ENCODE measurements at places on chromosomes 2 and 18.
A peak's percentile ranks its signal among the peaks of the same experiment; 100 is the strongest.

GRCh38 chr2:56132138-56132537, 51.7 kb upstream of the CCDC85A start:
- no peak for DNase-seq

DNA sequence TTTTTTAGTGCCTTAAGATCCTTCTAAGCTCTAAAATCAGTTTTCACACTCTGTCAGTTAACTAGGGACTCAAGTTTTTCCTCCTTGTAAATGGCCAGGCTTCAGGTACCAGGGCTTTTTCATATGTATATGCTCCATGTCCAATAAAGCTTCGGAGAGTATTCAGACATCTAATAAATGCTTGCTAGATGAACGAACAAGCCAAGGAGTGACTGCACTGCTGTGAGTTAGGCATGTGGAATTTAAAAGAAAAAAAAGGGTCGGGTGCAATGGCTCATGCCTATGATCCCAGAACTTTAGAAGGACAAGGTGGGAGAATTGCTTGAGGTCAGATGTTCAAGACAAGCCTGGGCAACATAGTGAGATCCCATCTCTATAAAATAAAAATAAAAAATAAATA, 81.9 kb downstream of the CDH2 start:
- DNase-seq, result no peak

- no peak for DNase-seq
These were observed 262.7 kb downstream of the FHOD3 start for GRCh38 chr18:36560187-36560586.

GRCh38 chr18:63963615-63964256, 6.1 kb upstream of the SERPINB8 start:
- DNase-seq, result peak; percentile 63

GRCh38 chr2:157261199-157261782, 3.8 kb downstream of the GALNT5 start:
- DNase-seq, result peak; percentile 9

GRCh38 chr2:214837466-214837865, 28.0 kb upstream of the BARD1 start:
- no peak for DNase-seq

DNA sequence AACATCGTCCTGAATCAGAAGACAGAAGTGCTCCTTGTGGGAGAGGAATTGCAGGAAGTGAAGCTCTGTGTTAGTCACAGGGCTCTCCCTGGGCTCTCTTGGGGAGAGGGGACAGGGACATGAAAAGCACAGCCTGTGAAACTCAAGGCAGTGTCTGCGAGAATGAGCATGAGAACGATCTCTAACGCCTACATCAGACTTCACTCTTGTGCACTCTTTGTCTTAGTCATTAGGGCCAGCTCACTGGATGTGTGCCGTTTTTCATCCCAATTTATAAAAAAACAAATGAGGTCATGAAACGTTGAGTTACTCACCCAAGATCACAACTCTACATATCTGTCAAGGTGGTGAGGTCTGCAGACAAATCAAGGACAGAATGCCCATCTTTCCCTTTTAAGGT, 27.0 kb upstream of the TWIST2 start:
- no peak for DNase-seq

GRCh38 chr2:189305291-189305943, 125.9 kb upstream of the COL5A2 start:
- no peak for DNase-seq

DNA sequence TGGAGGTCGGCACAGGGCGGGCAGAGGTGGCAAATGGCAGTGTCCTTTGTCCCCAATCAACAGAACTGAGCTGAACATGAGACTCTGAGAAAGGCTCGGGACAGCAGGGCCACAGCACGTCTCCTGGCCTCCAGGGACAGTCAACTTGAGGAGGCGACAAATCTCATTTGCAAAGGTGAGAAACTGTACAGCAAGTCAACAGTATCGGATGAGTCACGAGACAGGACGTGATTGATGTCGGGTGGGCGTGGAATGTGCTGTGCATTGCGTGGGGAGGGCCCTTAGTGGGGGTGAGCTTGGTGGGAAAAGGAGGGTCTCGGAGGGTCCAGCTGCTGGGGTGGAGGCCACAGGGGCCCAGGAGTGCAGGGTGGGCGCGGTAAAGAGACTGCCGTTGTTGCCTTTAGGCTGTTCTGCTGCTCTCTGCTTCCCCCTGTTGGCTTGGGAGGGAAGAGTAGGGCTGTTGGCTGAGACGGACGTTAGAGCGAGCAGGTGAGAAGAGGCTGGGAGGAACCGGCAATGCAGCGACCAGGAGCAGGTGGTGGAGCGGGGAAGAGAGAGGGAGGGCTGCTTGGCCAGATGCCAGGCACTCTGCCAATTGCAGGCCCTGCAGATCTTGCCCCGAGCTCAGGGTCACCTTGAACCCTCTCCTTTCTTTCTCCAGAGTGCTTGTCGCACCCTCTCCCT, 164.3 kb downstream of the BCL2 start:
- DNase-seq, result peak; percentile 79

DNA sequence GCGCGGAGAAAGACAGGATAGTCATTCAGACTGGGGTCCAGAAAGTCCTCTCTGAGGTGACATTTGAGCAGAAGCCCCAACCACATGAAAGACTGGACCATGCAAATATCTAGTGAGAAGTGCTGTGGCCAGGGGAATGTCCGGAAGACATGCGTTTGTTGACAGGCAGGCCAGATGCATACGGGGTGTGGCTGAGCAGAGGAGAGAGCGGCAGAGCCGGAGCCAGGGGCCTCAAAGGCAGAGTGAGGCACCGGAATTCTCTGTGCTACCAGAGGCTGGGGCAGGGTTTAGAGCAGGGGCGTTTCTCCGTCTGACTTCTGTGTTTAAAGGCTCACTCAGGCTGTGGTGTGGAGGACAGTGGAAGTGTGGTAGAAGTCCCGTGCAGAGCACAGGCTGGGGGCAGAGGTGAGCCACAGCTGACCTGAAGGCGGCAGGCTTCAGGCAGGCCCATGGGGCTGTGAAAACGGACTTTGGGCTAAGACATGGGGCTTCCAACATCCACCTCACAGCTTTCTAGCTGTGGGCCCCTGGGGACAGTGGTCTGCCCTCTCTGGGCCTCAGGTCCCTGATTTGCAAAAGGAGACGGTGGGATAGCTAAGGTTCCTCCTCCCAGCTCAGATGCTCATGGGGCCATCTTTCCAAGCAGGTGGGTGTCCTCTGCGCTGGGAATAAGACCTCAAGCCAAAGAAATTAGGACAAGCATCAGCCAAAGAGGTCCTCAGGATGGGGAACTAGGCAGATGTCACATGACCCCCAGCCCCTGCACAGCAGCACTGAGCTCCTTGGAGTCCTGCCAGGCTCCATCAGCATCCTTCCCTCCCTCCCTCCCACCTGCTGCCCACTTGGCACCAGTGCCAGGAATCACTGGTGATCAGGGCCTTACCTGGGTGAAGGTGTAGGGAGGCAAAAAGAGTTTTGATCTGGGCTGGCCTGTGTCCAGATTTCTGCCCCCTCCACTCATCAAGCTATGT, 11.2 kb downstream of the RUFY4 start:
- DNase-seq, result no peak

GRCh38 chr2:8848328-8849100, 11.1 kb upstream of the KIDINS220 start:
- DNase-seq, result no peak

DNA sequence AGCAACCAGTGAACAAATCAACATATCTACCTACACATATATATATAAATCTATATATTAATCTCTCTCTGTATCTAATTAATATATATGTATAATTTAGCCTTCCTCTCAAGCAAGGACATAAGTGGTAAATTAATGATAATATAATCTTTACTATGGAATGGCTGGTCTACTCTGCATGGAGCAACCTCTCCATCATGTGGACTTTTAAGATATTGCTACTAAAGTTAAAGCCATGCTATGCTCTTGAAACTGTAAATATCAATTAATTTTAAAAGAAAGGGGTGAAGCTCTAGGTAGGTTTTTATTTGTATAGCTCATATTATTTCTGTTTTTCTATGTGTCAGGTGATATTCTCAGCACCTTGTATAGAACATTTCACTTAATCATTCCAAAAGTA, 147.0 kb downstream of the PPP1R1C start:
- no peak for DNase-seq

DNA sequence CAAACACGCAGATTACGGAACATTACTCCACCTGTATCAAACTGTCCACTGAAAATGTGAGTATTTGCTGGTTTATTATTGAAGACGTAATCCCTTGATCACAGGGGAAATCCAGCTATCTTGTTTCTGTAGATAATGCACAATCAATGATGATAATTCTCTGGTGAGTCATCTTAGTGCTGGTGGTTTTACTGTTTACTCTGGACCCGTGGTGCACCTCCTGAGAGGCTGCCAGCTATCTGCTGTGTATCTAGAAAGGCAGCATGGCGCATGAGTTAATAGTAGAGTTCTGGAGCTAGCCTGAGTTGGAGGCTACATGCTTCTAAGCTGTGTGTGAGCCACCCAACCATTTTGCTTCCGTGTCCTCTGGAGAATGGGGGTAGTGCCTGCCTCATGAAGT, 6.5 kb downstream of the NCAPH start:
- no peak for DNase-seq

DNA sequence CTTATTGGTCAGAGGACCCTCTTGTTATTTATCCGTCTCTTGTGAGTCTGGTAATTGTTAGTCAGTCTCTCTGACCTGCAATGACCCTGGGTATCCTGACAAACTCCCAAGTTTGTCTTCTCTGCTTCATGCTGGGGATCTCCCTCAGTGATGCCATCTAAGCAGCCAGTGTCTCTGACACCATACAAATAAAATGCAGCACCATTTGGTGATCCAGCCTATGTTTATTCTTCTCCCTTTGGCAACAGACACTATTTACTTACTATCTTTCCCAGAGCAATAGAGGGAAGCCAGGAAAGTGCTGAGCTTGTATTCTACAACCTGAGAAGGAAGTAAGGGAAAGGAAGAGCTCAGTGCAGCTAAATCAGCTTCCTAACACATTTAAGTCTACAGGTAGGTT, 15.9 kb downstream of the SERPINE2 start:
- DNase-seq, result no peak

GRCh38 chr2:225041851-225042799, at the start of gene DOCK10:
Gene DOCK10 (minus strand): TSS chr2:225042468. CDS start chr2:225042374, 94 bp downstream.
- DNase-seq, result peak; percentile 66

GRCh38 chr2:55357164-55357563, 62.5 kb downstream of the CCDC88A start:
- no peak for DNase-seq

GRCh38 chr18:2855560-2856350, 8.9 kb downstream of the EMILIN2 start:
- DNase-seq, result no peak

- DNase-seq, result no peak
These were observed 102.0 kb upstream of the CXCR4 start for GRCh38 chr2:136219963-136220362.

- DNase-seq, result no peak
These were observed 28.1 kb downstream of the CCDC68 start for GRCh38 chr18:54931152-54931551.

DNA sequence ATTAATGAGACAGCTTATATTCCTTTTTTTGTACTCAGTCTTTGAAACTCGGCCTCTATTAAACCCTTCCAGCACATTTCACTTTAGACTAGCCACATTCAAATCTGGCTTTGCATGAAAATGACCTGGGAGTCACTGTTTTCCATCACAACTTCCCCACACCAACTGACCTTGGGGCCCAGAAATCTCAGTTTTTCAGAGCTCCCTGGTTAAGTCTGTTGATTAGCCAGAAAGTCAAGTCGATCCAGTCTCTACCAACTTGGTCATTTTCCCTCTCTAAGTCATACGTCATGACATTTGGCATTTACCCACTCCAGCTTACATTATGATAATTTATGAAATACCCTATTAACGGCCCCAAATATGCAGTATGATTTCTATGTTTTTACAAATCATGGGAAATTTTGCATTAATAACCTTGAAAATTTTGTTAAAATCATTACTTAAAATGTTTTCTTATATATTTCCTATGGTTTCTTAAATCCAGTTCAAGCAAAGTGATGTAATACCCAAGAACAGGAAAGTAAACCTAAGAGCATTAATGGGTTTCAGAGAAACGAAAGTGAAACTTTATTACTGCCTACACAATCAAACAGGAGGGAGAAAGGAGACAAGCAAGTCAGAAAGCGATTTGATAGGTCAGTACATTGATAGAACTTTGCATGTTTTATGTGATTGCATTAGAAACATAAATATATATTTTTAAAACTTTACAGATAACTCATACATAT, 77.1 kb downstream of the SPATS2L start:
- DNase-seq, result no peak

DNA sequence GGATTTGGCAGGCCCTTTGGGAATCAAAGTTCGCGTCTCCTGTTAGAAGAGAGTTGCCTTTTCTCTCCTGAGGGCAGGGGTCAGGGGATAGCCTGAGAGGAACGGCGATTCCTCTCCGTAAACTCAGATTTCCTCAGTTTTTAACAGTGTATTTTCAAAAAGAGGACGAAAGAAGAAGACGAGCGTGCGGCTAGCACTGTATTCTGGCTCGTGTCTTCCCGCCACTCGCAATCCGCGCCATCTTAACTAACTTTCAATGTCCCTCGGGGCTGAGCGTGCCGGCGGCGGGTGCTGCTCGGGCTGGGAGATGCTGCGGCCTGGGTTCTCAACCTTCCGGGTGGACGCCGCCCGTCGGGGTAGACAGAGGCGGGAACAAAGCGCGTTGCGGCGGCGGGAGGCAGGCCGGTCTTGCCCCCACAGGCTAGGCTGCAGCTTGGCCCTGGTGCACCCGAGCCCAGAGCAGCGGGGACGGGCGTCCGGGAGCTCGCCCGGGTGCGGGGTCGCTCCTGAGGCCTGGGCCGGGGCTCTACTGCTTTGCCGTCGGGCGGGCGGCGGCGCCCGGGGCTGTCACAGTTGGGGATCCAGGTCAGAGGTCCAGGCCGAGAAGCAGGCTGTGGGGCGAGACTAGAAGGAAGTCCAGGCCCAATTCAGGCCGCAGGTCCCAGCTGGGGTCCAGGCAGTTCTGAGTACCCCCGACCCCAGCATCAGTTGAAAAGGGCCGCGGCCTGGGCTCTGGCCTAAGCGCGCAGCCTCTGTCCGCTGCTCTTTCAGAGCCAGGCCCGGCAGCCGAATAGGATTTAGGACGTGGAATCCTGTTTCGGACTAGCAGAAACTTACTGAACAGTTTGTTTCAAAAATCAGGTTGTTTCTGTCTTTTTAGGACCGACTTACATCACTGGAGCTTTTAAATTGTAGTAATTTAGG, 11.8 kb downstream of the TBR1 start:
- DNase-seq, result no peak

- DNase-seq, result no peak
These were observed 1.6 kb upstream of the ALKAL2 start for GRCh38 chr2:289362-290089.

GRCh38 chr2:148021059-148021861, at the start of gene MBD5:
Gene MBD5 (plus strand): TSS chr2:148021091.
- DNase-seq, result peak; percentile 77

- no peak for DNase-seq
These were observed 24.9 kb downstream of the ACAA2 start for GRCh38 chr18:49788327-49788898.
